ENCODE measurements at places on chromosomes 11 and 22. TPM values are rescaled to one million over a fixed set of nuclear protein-coding genes. Genes with fewer than 3 reads are reported as not detected.

The FADS2 gene
- total RNA-seq, result 23.1 TPM

DNA sequence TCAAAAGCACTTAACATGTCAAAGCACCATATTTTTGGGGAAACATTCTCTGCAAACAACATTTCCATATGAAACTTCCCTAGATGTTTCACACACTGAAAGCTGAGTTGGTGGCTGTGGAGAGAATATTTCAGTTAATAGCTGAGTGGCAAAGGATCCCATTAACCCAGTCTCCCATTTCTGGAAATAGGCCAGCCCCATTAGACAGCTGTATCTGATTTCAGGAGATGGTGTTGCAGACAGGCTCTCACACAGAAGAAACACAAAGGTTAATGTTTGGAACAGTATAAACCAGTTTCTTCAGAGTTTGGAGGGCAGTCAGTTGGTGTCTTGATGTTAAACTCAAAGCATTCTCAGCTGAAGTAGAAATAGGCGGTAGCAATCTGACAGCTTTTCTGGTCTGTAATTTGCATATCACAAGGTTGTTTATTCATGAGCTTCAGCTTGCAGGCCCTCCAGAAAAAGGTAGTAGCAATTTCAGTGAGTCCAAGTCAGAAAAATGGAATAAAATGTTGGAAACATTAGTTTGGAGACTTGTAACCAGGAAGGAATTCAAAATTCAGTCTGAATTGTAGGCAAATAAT is 15.5 kb upstream of the ZBTB44 start:
- DNase-seq, result no peak

The MRPL16 gene
- 43.5 TPM for total RNA-seq

The RFPL2 gene
- 0.63 TPM for total RNA-seq

DNA sequence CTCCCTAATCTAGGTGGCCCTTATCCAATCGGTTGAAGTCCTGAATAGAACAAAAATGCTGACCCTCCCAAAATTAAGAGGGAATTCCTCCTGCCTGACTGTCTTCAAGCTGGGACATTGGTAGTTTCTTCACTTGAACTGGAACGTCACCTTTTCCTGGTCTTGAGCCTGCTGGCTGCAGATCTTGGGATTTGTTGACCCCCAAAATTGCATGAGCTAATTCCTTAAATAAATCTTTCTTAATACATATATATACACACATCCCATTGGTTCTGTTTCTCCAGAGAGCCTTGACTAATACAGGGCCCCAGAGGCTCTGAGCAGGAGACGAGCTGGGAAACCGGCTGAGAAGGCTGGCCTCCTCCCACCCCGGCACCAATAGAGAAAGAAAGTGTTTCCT is 46.2 kb downstream of the TRIM29 start:
- DNase-seq, result no peak

- no peak for DNase-seq
Measured at GRCh38 chr11:79449040-79449439, 8.2 kb upstream of the TENM4 start.

DNA sequence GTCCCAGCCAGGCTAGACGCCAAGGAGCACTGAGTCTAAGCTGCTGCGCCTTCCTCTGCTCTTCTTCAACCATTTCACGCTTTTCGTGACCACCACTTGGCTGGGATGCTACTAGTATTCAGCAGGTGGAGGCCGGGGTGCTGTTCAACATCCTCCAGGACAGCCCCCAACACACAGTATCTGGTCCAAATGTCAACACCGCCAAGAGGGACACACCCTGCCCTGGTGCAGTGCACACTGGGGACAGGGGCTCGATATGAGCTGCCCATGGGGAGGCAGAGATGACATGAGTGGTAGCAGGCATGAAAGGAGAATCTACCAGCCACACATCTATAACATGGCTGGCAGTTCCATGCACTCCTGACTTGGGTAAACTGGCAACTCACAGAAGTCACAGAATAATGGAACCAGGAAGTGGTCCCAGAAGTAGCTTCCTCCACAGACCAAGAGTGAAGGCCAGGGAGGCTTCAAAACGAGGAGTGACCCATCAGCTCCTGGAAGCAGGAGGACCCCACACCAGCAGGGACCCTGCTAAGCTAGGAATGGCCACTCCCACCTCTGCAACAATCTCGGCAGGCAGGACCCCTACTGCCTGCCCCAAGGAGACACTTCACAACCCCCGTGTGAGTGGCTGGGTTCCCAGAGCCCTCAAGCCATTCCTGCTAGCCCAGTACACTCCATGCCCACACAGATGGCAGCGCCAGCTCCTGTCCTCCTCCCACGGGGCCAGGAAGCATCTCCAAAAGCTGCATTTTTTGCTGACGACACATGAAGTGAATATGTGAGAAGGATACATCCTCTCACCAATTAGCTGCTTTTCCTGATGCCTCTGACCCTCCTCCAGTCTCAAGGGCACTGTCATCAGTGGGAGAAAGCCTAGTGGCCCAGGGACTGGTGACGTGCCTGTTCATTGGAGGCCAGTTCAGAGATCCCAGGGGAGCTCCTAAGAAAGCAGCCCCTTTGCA is 78.8 kb downstream of the DGCR2 start:
- DNase-seq, result no peak

- no peak for DNase-seq
Measured at GRCh38 chr11:95267601-95268213, 36.7 kb upstream of the SESN3 start.

GRCh38 chr11:6402561-6402981 is 12.3 kb downstream of the SMPD1 start:
- DNase-seq, result no peak

GRCh38 chr11:16806791-16807190 is 68.3 kb downstream of the C11orf58 start:
- DNase-seq, result no peak

- DNase-seq, result no peak
Measured at GRCh38 chr22:46740910-46741780, 3.1 kb upstream of the CERK start.

GRCh38 chr11:16034074-16034473 is 322.3 kb downstream of the SOX6 start:
- DNase-seq, result no peak

- no peak for DNase-seq
Measured at GRCh38 chr11:76209973-76210930, 4.0 kb upstream of the WNT11 start.

The HBB gene
- not detected for total RNA-seq

The MS4A15 gene
- not detected for total RNA-seq

The OR56A1 gene
- not detected for total RNA-seq

DNA sequence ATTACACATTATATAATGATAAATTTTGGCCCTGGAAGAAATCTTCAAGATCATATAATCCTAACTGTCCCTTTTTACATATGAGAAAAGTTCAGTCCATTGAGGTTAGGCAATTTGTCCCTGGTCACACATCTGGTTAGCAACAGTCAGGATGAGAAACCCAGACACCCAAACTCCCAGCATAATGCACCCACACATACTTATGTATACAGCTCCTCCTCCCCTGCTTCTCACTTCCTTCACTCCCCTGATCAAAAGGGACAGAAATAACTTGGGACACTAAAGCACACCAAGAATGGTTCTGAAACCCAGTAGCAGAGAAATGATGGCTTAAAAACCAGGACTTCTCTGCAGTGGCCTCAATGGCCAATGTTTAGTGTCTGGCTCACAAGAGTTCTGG is 11.1 kb downstream of the NUMA1 start:
- DNase-seq, result no peak

Data from NCI-H460 (cell line).